ENCODE measurements at places on chromosomes 16 and 17.
A peak's percentile ranks its signal among the peaks of the same experiment; 100 is the strongest.

DNA sequence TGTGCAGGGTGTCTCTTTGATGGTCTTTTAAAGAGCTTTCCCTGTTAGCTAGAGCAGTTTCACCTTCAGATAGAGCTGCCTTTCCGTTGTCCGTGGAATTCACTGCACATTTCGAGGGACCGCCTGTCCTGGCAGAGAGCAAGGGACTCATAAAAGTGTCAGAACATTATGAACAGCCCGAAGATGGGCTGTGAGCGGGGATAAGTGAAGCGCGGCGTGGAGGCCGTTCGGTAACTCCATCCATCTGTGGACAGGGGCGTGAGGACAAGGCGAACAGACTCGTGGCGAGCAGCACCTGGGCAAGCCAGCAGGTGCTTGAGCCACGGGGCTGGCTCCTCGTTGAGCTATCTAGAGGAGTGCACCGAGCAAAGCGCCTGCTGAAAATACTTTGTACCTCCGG lies 371.2 kb downstream of the MAF start:
- no peak for DNase-seq

DNA sequence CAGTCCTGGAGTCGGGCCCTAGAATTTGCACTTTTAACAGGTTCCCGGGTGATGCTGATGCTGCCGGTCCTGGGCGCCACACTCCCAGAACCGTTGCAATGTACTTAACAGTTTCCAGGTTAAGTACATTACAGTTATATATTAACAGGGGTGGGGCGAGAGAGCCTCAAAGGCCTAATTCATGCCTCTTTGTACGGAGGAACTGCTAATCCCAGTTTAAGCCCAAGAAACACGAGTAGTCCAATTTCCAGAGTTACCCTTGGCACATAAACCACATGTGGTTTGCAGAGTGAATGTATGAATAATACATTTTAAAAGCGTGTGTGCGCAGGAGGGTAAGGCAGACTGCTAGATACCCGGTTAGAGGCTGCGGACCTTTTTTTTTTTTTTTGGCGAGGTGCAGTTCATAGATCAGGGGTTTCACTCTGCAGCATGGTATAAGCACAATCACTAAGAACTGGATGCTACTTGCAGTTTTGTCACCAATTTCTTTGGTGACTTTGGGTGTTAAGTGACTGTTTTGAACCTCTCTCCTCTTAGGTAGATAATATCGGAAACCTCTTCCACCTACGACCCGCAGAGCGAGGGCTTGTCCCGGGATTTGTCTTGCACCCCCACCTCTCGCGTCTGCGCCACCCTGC lies 713 bp downstream of the COX11 start:
- no peak for DNase-seq

DNA sequence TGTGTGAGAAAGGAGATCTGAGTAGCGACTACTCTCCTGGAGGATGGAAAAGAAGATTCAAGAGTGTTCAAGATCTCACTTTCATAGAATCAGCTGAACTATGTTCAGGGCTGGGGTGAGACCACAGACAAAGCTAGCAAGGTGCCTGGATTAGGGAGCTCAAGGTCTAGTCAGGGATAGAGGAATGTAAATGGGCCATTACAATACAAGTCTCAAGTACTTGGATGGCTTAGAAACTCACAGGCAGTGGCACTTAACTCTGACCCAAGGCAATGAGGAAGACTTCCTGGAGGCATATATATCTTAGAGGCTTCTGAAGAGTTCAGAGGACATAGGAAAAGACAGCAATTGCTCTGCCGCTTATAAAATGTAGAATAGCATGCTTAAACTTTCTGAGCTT lies 184.9 kb upstream of the CDH11 start:
- DNase-seq = no peak

DNA sequence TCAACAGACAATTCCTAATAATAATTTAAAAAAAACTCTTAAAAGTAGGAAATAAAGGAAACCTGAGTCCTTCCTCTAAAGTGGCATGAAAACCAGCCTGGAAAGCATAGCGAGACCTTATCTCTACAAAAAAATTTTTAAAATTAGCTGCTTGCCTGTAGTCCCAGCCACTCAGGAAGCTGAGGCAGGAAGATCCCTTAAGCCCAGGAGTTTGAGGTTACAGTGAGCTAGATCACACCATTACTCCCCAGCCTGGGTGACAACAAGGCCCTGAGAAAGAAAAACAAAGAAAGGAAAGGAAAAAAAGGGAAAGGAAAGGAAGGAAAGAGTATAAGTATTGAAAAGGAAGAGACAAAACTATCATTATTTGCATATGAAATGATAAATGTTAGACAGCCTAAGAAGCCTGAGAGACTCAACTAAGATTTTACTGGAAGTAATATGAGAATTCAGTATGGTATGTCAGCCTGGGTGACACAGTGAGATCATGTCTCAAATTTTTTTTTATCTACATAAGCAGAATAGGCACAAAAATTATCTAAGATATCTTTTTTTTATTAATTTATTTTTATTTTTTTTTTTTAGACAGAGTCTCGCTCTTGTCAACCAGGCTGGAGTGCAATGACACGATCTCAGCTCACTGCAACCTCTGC lies 113.0 kb downstream of the GOSR1 start:
- no peak for DNase-seq

DNA sequence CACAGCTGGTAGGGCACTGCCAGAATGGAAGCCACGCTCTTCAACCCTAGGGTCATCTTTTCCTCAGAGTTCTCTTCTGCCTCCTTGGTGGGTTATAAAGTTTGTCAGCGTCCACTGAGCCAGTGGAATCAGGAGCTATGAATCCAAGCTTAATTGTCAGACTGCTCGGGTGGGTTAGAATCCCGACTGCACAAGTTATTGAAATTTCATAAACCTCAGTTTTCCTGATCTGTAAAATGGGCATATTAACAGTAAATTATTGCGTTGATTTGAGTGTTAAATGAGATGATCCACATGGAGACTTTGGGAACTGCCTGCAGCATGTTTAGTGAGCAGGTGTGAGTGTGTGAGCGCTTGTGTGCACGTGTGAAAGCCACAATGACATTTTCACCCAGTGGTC lies 400.5 kb upstream of the CDH11 start:
- no peak for DNase-seq

DNA sequence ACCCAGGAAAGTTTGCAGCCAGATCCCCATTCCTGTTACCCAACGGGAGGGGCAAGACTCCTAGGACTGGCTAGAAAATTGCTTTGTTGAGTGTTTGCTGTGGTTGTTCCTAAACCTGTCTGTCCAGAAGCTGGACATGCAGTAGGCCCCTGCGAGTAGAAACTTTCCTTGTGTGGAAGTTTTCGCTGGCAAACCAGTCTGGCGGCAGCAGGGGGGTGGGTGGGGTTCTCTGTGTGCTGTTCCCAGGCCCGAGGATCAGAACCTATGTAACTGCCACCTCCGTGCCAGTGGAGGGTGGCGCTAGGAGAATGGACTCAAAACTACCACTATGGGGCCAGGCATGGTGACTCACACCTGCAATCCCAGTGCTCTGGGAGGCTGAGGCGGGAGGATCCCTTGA lies 9.2 kb downstream of the SGSM2 start:
- DNase-seq = no peak

DNA sequence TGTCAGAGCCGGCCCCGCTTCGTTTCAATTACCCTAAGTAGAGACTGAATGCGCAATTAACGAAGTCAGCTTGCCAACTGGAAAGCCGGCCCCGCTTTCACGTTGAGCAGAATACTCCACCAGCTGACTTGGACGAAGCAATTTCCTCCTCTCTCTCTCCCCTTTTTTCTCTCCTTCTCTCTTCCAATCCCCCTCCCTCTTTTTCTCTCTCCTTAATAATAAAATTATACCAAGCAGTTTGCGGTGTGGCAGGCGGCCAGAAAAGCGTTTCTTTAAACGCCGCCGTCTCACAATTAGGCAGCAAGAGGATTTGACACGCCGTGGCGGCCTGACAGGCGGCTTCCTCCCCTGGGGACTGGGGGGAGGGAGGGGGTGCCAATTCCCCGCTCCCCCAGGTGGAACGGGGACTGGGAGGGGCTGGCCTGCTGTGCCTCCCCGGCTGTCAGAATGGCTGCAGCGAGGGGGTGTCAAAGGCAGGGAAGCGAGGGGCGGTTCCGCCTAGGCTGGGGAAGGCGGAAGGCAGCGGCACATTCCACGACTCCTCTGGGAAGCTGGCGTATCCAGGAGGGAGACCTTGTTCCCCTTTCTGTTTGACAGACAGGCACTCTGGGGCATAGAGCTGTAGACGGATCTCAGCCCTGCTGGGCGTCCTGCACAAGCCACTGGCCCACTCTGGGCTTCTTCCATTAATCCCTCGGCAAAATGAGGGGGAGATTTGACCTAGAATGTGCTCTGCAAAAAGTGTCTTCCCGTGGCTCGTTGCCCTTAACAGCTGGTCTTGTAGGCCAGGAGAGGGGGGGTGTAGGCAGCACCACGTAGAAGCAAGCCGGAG lies 52.7 kb downstream of the SREBF1 start:
- DNase-seq = no peak

DNA sequence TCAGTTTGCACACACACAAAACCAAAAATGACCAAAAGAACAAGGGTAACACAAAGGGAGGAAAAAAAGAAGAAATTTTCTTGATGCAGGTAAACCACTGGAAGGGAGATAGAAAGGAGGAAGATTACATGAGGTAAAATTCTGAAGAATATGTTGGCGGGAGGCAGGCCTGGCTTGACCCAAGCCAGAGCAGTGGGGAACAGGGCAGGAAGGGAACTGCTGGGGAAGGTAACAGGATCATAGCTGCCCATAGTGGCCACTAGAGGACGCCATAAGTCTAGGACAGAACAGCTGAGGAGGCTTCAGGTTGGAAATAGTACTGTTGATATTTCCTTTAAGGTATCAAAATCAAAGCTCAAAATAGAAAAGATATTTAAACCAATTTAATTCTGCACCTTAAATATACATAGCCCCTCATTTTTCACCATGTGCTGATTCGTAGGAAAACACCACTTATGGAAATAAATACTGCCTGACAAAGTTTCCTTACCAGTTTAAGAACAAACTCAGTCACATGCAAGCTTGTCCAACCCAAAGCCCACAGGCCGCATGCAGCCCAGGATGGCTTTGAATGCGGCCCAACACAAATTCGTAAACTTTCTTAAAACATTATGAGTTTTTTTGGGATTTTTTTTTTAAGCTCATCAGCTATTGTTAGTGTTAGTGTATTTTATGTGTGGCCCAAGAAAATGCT lies 15.5 kb downstream of the VPS35 start:
- peak; percentile 12 for DNase-seq

GRCh38 chr16:70659546-70659945 lies 13.2 kb downstream of the IL34 start:
- no peak for DNase-seq

GRCh38 chr17:17849147-17849820 lies 12.5 kb upstream of the SREBF1 start:
- no peak for DNase-seq

GRCh38 chr16:21197112-21197511 lies 14.3 kb downstream of the ZP2 start:
- DNase-seq = no peak

DNA sequence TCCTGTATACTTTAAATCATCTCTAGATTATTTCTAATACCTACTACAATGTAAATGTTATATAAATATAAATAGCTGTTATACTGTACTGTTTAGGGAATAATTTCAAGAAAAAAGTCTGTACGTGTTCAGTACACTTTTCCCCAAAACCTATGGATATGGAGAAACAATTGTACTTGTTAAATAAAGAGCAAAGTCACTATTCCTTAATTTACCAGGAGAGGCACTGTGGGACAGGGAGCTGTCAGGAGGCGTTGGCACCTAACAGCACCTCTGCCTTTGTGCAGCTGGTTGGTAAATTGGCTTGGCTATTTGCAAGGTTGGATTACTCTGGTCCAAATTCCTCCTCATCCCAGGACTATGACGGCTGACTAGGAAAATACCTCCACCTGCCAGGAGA lies 28.0 kb downstream of the CRHR1 start:
- no peak for DNase-seq

DNA sequence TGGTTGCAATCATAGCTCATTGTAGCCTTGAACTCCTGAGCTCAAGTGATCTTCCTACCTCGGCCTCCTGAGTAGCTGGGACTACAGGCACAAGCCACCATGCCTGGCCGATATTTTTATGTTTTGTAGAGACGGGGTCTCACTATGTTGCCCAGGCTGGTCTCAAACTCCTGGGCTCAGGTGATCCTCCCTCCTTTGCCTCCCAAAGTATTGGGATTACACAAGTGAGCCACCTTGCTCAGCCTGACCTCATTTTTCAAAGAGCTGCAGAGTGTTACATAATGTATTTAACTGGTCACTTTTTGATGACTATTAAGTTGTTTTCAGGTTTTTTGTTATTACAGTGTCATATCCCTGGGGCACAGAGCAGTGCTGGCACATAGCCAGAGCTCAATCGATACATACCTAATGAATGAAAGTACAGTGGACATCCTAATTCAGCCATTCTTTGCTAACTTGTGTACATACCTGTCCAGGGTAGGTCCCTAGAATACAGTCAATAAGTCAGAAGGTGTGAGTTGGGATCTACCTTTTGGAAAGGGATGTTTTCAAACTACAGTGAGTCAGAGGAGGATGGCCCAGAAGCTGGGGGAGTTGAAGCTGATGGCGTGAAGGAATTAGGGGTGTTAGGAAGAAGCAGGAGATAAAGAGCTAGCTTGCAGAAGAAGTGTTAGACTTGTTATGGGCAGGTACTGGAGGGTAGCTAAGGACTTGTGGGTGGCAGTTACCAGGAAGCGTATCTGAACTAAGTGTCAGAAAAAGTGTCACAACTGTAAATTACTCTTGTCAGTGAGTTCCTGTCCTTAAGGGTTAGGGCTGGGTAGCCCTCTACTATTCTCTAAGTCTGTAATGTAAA lies 20.1 kb upstream of the CYLD start:
- no peak for DNase-seq

DNA sequence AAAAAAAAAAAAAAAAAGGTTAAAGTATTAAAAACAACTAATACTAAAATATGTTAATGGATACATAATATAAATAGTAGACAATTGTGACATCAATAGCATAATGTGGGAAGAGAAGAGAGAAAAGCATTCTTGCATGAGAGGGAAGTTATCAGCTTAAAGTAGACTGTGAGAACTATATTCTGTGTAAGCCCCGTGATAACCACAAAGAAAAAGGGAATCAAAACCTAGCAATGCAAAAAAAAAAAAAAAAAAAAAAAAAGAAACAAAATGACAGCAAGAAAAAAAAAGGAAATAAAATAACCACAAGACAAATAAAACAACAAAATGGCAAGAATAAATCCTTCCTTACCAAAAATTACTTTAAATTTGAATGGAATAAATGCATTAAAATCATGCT lies 39.8 kb upstream of the MYLK3 start:
- DNase-seq = no peak

- no peak for DNase-seq
Observed at GRCh38 chr17:62172492-62173291, 107.6 kb upstream of the MED13 start.
